Fibroblast of mammary gland (primary cell): ENCODE measurements at places on chromosomes 16 and 17.

- DNase-seq, result no peak
These were observed 64.9 kb upstream of the LGALS9 start for GRCh38 chr17:27565874-27566670.

DNA sequence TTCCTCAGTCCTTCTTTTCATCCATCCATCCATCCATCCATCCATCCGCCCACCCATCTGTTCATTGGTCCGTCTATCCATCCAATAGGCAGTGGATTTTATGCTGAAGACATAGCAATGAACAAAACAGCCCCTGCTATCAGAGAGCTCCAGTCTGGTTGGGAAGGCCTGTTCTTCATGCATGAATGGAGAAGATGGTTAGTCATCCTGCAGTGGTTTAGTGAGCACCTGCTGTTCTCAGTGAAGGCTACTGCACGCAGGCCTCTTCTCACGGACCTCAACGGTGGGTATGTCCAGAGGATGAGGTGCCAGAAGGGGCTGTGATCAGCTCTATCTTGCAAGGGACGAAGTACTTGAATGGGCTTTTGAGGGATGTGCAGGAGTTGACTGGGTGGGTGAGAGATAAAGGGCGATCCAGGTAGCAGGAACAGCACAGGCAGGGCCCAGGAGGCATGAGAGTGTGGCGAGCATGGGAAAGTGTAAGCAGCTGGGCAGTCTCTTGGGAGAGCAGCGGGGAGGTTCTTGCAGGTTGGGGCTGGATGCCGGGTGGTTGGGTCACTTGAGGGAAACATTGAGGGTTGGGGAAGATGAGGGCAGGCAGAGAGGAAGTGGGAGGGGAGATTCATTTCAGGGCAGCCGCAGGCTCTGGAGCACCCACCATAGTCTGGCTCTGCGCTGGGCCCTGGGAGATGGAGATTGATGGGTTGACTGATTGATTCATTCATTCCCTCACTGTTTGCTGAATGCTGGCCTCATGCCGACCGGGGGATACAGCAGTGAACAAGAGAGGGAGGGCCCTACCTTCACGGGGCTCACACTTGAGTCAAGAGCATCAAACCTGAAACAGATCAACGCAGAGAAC lies 115.0 kb upstream of the CIBAR2 start:
- DNase-seq, result no peak

- no peak for DNase-seq
These were observed 11.9 kb downstream of the KCNJ12 start for GRCh38 chr17:21388066-21388465.

DNA sequence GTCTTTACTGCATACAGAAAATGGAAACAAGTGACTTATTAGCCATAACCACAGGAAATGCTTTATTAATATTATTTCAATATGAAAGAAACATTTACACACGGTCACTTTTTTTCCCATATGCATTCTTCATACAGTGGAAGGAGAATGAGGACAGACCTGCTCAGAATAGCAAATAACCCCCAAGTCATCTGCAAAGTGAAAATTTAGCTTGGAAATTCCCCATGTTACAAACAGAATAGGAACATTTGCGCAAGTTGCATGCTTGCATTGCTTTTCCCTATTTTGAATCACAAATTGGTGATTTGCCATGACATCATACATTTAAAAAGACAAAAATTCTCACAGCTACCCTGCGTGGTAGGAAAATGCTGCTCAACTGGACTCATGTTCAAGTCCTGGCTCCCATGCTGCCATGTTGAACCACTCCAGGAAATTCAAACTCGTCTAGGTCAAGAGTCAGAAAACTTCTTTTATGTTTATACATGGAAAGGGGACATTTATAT lies 102.0 kb downstream of the GP2 start:
- DNase-seq, result no peak

- DNase-seq, result peak; percentile 50
These were observed at the start of gene KCNJ2 for GRCh38 chr17:70168977-70169708. Gene KCNJ2 (plus strand): TSS chr17:70169532. CDS start chr17:70175040, 5,508 bp downstream.

DNA sequence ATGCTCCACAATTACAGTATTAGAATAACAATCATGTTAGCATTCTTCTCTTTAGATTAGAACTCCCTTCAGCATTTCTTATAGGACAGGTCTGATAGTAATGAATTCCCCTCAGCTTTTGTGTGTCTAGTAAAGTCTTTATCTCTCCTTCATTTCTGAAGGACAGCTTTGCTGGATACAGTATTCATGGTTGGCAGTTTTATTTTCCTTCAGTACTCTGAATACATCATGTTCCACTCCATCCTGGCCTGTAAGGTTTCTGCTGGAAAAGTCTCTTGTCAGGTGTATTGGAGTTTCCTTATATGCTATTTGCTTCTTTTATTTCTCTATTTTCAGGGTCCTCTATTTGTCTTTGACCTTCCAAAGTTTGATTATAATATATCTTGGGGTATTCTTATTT lies 4.0 kb upstream of the ABCA10 start:
- no peak for DNase-seq
